ENCODE measurements at places on chromosomes 2 and 18. TPM values are rescaled to one million over a fixed set of nuclear protein-coding genes. Genes with fewer than 3 reads are reported as not detected.

- no peak for DNase-seq
These were observed 29.9 kb upstream of the SELENOI start for GRCh38 chr2:26316041-26316440.

DNA sequence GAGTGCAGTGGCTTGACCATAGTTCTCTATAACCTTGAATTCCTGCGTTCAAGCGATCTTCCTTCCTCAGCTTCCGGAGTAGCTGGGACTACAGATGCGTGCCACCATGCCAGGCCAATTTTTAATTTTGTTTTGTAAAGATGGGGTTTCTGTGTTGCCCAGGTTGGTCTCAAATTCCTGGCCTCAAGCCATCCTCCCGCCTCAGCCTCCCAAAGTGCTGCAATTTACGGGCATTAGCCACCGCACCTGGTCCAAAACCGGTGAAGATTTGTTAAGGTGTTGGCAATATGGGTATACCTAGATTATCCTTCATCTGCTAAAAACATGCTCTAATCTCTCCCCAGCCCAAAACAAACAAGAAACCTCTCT is 1.3 kb upstream of the EIF2AK3 start:
- DNase-seq = no peak

DNA sequence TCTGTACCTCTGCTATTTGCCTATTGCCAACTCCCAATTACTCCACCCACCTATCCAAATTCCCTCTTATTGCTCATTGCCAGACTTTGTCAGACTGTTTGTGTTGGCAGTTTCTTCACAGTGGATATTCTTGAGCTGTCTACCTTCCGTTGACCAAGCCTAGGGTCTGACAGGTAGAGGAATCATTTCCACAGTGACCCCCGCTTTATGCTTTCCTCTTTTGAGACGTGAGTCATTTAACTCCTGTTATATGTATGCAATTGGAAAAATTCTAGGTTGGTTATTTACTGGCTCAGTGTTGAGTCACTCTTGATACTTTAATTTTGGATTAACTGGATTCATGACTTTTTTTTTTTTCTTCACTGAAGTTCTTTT is 187.7 kb downstream of the IRS1 start:
- no peak for DNase-seq

GRCh38 chr2:220277445-220277975 is 650.1 kb downstream of the SLC4A3 start:
- peak; percentile 42 for DNase-seq

DNA sequence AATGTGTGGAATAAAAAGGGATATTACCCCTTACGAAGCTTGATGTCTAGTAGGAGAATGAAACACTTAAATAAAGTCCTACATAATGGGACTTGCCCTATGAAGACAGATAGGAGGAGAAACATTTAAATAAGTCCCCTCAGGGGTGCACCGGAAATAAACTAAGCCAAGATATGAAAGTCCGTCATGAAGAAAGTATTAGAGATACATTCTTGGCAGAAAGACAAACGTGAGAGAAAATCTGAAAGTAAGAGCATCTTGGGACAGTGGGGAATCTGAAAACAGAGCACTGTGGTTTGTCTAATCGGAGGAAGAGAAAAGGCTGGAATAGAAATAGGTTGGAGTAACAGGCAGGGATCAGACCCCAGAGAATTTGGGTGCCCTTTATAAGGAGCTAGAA is 516.9 kb upstream of the DSEL start:
- no peak for DNase-seq

The CLEC4F gene
- polyA plus RNA-seq = not detected

All from spinal cord (tissue), 10 donors.